Activated CD4-positive, alpha-beta T cell treated with anti-CD3 and anti-CD28 coated beads, Interleukin-2, amount 10 ng/mL, durations not matched to agents 7 days and 5 days (primary cell): ENCODE measurements at places on chromosomes 5 and 9. TPM values are rescaled to one million over a fixed set of nuclear protein-coding genes. Genes with fewer than 3 reads are reported as not detected.
A peak's percentile ranks its signal among the peaks of the same experiment; 100 is the strongest.

- no peaks in the 10 kb centered on the region for H3K4me1 ChIP-seq
- no peak overlapping the region for H3K4me3 ChIP-seq
- H3K27me3 ChIP-seq = no peaks in the 10 kb centered on the region
- DNase-seq = no peak
These were observed 362.8 kb downstream of the MRPS30 start for GRCh38 chr5:45171563-45171962.

DNA sequence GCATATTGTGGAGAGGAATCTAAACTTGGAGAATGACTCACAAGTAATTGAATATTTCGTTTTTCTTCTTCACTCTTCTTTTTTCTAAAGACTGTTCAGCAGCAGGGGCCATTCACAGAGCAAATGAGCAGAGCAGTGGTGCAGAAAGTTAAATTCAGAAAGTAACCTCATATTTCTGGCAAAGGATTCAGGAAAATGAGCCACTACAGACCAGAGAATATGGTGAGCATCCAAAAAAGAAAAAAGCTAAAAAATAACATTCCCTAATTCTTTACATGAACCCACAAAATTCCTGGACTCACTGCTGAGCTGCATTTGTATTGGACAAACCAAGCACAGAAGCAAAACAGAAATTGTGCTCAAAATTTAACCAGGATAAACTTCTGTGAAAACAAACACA, 1486.8 kb upstream of the C9orf72 start:
- H3K4me3 ChIP-seq = no peak overlapping the region
- no peaks in the 10 kb centered on the region for H3K36me3 ChIP-seq

DNA sequence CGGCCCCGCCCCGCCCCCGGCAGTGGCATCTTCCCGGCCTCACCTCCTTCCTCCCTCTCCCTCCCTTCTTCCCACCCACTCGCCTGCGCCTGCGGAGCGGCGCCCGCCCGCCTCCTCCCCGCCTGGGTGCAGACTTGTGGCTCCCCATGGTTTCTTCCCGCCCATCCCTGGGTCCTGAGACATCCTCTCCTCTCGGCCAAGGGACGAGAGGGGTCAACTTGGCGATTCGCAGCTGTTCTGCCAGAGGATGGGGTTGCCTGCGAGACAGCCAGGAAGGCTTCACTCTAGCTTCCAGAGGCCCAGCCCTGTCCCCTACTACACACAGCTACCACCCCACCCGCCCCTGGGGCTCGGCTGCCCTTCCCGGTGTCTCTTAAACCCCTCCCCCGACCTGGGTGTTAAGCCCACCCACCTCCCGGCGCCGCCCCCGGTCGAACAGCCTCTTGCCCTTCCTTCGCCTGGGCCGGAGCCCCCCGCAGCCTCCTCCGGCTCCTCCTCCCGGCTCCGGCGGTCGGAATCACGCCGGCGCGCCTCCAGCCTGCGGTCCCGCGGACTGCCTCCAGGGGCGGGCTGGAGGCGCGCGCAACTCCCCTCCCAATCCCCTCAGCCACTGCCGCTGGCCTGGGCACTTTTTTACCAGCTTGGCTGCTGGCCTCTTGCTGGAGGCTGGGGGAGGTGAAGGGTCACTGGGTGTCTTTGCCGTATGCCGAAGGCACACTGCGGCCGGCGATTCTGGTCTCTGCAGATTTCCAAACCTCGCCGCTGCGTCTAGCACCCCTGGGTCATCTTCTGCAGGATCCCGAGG, 1.9 kb downstream of the JADE2 start:
- H3K4me1 ChIP-seq = peaks cover 42% of the 10 kb centered on the region
- H3K36me3 ChIP-seq = peaks cover 4% of the 10 kb centered on the region
- peak; percentile 61 for DNase-seq
- peak overlapping the region; percentile 92 for H3K27ac ChIP-seq

DNA sequence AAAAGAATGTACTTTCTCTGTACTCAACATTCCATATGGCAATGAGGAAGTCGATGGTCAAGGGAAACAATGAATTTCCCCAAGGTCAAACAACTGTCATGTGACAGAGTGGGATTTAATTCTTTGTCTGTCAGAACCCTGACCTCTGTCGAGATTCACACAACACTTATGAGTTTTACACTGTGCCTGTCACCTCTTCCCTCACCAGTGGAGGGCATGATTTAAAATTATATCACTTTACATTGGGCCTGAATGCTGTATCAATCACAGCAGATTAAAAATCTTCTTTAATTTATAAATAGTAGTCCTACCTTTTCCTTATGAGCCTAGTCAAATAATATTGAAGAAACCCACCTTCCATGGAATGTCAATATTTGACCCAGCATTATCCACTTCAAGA, 276.7 kb downstream of the CDH10 start:
- H3K36me3 ChIP-seq = no peaks in the 10 kb centered on the region
- no peak for DNase-seq
- H3K4me1 ChIP-seq = no peaks in the 10 kb centered on the region
- H3K4me3 ChIP-seq = no peak overlapping the region
- H3K27ac ChIP-seq = no peak overlapping the region

The PCDHB3 gene
- total RNA-seq = not detected

DNA sequence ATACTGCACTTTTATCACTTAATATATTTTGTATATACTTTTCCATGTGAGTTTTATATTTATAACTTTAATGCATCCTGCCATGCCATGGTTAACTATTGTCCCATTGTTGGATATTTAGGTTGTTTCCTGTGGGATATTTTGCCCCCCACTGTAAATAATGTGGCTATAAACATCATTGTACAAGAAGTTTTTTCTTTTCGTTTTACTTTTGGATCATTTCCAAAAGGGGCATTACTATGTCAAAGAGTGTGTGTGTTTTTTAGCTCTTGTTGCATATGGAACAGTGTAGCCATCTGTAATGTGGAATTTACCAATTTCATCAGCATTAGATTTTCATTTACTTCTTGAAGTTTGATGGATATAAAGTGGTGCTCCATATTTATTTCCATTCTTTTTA, 13.3 kb downstream of the ITGA2 start:
- peaks cover 47% of the 10 kb centered on the region for H3K4me1 ChIP-seq
- no peaks in the 10 kb centered on the region for H3K27me3 ChIP-seq
- DNase-seq = no peak
- H3K27ac ChIP-seq = no peak overlapping the region

GRCh38 chr5:77400645-77401044, 91.5 kb downstream of the WDR41 start:
- no peak for DNase-seq
- no peaks in the 10 kb centered on the region for H3K36me3 ChIP-seq
- H3K27me3 ChIP-seq = no peaks in the 10 kb centered on the region
- no peak overlapping the region for H3K27ac ChIP-seq
- H3K4me3 ChIP-seq = no peak overlapping the region

GRCh38 chr9:23682352-23682751, 143.7 kb downstream of the ELAVL2 start:
- no peak overlapping the region for H3K27ac ChIP-seq
- no peak overlapping the region for H3K4me3 ChIP-seq
- H3K36me3 ChIP-seq = no peaks in the 10 kb centered on the region
- H3K27me3 ChIP-seq = no peaks in the 10 kb centered on the region
- no peak for DNase-seq
- no peaks in the 10 kb centered on the region for H3K4me1 ChIP-seq

- no peak overlapping the region for H3K27ac ChIP-seq
- H3K4me1 ChIP-seq = peaks cover 5% of the 10 kb centered on the region
- no peak overlapping the region for H3K4me3 ChIP-seq
- no peaks in the 10 kb centered on the region for H3K27me3 ChIP-seq
These were observed 13.3 kb downstream of the HMMR start for GRCh38 chr5:163473635-163474243.

DNA sequence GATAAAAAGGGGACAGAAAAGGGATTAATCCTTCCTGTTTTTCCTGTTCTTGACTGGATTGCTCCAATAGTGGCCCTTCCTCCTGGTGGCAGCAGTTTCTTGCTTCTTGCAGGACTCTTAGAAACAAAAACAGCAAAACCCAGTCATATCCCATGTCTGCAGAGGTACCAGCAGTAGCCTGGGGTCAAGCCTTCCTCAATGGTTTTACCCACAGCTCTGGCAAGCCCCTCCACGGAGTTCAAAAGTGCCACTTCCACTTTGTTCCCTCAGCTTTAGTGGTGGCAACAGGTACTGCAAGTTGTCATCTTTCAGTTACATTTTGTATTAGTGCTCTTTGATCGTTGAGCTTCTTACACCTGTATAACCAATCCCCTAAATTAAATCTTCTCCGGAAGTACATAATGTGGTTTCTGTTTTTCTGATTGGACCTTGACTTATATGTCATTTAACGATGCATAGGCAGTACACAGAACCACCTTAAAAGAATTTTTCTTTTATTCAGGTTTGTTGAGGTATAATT, 8.7 kb upstream of the RANBP6 start:
- H3K27me3 ChIP-seq = peaks cover 12% of the 10 kb centered on the region
- DNase-seq = no peak
- no peak overlapping the region for H3K4me3 ChIP-seq

DNA sequence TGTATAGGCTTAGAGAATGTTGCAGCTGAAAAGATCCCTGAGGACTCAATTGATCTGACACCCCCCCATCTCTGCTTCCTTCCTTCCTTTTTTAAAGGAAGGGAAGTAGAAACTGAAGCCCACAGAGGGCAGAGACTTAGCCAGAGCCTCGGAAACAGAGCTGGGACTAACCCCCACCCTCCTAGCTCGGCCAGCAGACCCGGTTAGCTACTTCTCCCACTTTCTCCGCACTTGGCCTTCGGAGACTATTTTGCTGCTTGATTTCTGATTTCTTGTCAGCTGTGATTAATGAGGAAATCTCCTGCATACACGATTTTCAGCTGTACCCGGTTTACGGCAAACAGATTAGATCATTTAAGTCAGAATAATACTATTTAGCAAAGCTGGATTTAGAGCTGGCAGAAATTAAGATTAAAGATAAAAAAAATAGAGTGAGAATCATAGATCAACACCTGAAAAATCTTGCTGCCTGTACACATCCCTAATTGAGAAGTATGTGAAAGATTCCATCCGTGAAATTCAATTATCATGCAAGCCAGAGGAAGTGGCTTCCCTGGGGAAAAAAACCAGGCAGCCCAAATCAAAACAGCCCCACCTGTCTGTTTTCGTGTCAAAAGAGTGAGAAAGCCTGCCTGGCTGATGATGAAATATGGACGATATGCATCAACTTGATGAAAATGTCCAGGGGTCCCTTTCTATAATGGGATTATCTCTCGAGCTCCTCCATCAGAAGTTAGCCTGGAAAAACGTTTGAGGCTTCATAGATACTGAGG, 159.5 kb upstream of the SHB start:
- peaks cover 12% of the 10 kb centered on the region for H3K27me3 ChIP-seq
- H3K4me3 ChIP-seq = no peak overlapping the region
- peaks cover 20% of the 10 kb centered on the region for H3K4me1 ChIP-seq
- H3K27ac ChIP-seq = no peak overlapping the region

The TTC33 gene
- 16.2 TPM for total RNA-seq

- H3K27ac ChIP-seq = no peak overlapping the region
- no peak for DNase-seq
- no peaks in the 10 kb centered on the region for H3K36me3 ChIP-seq
- H3K27me3 ChIP-seq = peaks cover 8% of the 10 kb centered on the region
- peaks cover 26% of the 10 kb centered on the region for H3K4me1 ChIP-seq
These were observed 214.0 kb upstream of the DMRT1 start for GRCh38 chr9:627336-627970.
